ENCODE measurements at places on chromosomes 13 and 19.

DNA sequence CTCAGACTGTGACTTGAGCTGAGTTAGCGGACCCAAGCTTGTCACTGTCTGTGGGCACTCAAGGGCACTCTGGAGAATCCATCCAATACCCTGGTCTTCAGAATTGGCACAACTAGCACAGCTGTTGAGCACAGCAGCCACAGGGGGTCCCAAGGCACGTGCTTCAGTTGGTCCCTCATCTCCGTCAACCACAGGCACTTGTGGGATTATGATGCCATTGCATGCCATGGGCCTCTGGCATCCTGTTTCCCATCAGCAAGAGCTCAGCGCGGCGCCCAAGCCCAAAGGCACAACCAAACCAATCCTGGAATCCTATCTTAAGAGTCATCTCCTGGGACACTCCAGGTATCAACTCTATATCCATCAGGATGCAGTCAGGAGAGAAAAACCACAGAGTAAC lies 3.7 kb upstream of the B3GNT8 start:
- DNase-seq: peak; percentile 19

GRCh38 chr19:19748249-19748938 lies 15.5 kb upstream of the ZNF14 start:
- no peak for DNase-seq

- no peak for DNase-seq
Observed at GRCh38 chr19:20503476-20503875, 62.1 kb downstream of the ZNF737 start.

DNA sequence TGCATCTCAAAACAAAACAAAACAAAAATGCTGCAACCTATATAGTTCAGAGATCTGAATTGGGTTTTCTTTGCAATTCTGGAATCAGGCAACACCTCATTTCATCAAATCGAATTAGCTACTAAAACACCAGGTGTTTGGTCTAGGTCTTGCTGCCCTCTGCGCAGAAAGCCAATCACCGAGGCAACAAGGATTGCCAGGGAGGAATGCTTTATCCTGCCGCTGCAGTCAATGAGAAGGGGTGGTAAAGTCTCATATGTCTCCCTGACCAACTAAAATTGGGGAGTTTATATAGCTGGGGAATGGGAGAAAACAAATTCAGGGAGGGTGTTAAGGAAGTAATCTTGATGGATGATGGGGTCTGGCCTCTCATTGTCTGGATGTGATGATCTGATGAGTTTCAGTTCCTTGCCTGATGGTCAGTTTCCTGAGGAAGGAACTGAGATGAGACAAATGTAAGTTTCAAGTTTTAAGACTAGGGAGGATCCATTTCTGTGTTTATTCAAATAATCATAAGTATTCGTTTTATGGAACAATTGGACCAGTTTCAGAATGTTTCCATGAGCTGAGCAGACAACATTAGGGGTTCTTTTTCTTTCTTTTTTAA lies 5.0 kb upstream of the YJU2 start:
- DNase-seq: no peak

DNA sequence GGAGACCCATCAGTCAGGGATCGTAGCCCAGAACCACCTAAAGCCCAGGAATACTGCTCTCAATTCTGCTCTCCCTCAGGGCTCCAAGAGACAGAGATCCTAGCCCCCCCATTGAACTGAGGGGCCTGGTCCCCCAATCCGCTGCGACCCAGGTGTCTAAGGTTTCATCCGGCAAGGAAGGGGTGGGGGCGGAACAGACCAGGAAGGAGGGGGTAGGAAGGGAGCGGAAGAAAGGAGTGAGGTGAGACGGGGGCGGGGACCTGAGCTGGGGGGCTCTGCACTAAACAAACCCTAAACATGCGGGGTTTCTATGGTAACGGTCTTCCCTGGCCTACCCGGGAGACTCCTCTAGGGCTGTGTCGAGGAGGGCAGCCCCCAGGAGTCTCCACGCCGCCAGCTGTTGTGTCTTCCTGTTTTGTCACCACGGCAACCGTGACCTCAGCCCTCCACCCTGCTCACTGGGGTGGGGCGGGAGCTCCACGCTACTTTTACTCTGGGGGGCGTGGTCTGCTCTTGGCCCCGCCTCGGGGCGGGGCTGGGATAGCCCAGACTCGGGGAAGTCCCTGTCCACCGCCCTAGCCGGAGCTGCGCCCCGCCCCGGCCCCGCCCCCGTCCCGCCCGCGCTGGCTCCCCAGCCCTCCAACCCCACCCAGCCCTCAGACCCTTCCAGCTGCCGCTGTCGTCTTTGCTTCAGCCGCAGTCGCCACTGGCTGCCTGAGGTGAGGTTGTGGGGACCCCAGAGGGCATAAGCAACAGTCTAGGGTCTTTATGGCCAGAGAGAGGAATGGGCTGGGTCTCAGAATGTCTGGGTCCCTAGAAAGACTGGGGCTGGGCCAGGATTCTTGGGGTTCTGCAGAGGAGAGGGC lies at the start of gene MYADM:
TSS of gene MYADM (plus strand) at position 659 of the 866 bp plus-strand sequence. CDS start 5,647 bp downstream, outside the sequence.
- peak; percentile 99 for DNase-seq

Measured in HT1080 (cell line).